ENCODE measurements at places on chromosomes 1 and 21.

DNA sequence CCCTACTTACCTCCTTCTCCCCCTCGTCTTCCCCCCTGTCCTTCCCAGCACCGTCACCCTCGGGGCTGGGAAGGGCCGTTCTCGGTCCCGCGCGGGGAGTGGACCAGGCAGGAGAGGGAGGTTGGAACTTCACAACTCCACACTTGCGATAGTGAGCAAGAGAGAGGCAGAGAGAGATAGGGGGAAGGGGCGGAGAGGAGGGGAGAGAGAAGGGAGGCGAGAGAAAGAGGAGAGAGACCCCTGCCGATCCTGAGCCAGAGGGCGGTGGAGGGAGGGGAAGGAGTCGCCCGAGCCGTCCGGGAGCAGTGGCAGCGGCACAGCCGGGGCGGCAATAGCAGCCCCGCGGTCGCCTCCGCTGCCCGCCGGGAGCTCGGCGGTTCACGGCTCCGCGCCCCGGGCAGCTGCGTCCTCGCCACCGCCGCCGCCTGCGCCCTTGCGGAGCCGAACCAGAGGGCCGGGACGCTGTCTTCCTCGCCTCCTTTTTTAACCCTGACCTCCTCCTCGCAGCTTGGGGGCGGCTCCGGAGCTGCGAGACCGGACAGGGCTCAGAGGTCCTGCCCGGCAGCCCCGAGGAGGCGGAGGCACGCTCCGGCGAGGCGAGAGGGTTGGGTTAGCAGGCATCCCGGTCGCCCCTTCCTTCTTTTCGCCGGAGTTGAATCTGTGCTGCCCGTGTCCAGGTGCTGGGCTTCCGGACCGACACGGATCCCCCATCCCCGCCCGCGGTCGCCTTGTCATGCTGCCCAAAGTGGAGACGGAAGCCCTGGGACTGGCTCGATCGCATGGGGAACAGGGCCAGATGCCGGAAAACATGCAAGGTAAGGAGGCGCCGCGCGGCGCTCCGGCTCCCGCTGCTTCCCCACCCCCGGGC, 11.7 kb downstream of the NR5A2 start:
- DNase-seq, result no peak

DNA sequence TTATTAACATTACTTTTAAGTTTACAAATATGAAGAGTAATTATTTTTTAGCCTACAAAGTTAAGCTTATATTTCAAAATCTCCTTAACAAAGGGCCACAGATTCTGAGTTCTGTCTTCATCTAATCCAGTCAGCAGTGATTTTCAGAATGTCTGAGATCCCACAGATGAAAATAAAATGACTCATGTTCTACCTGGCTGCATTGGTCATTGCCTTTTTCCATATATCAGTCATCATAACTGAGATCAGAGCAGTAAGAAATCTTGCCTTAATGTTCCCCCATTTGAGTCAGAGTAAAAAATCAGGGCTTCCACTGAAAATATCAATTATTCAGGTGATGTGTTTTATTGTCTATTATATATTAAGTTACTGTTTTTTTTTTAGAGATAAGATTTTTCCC, 416.1 kb downstream of the MRPL39 start:
- no peak for DNase-seq

DNA sequence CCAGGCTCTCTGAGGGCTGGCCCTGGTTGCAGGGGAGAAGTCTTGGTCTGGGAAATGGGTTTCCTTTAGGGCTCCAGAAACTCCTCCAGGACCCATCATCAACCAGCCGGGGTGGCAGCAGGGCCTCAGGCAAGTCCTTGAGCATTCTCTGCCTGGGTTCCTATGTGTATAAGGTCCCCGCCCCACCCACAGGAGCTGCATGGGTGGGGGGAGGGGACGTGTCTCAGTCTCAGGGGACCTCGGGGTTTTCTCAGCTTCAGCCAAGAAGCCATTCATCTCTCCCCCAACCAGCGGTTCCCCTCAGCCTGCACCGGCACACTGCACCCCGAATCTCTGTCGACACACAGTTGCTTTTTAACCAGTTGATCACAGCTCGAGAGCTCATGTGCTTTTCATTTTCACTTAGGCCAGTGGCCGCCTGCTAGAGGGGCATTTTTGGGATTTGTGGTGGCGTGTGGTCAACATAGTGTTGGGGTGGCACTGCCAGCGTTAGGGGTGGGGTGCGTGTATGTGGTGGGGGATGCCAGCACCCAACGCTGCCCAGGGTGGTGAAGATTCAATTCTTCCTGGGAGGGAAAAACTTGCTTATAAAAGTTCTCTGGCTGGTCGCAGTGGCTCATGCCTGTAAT, 6.5 kb downstream of the RUNX3 start:
- no peak for DNase-seq

- DNase-seq, result no peak
Measured at GRCh38 chr1:198128533-198128932, 28.3 kb upstream of the NEK7 start.

DNA sequence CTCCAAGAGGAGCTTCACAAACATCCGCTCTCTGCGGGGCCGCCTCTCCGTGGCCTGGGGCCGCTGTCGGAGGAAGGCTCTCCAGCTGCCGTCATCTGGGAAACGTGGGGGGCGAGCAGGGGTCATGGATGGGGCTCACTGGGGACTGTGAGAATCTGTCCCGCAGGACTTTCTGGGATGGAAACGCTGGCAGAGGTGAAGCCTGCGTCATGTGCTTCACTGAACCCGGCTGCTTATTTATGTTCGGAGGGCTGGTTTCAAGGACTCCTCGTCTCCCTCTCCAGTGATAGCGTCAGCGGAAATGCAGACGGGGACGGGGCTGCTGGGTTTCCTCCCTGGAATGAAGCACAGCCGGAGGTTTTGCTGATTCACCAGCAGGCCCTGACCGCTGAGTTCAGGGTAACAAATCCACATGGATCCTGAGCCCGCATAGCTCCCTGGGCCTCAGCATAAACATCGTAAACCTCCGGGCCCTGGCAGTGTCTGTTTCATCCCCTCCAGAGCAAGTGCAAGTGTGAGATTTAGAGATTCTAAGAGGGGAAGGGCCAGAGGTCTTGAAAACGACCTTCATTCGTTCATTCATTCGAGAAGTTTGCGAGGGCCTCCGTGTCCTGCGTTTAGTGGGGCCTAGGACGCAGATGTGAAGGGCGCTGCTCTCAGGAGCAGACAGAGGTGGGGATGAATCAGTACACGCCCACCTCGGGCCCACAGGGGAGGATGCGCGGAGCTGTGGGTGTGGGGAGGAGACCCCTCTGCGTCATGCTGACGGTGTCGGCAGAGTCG, 7.0 kb upstream of the POFUT2 start:
- DNase-seq, result no peak

- no peak for DNase-seq
Measured at GRCh38 chr1:114336360-114336759, 174.6 kb downstream of the TRIM33 start.

DNA sequence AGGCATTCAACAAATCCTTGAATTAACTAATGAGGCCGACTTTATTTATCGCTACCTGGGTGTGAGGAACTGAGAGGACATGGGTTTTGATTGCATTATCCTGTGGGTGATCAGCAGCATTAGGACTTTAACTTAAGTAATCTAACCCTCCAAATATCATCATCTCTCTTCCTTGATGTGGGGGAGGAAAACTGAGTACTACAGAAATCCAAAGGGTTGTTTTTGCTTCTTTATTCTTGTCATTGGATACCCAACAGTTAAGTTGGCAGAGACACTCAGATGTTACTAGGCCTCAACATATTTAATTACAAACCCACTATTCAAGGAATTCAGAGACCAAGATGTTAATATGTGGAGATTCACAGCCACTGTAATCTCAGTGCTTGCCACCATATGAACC, 97.4 kb upstream of the ST6GALNAC5 start:
- no peak for DNase-seq

DNA sequence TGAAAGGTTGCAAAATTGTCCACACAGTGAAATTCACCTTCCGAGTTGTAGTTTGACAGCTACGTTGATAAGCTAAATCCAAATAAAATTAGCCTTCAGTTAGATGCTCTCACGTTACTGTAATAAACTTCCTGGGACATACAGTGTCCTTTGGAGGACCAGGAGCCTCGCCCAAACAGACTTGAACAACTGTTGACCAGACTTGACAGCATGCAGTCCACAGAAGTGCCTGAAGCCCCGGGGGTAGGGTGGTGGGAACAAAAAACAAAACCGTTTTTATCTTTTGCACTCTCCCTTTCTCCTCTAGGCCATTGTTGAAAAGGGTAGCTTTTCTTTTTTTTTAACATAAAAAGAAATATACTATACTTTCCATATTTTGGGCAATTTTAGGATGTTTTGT, 172.8 kb upstream of the SAMSN1 start:
- no peak for DNase-seq

Measured in activated CD4-positive, alpha-beta T cell treated with anti-CD3 and anti-CD28 coated beads, Interleukin-2, amount 50 U/mL, for 1 hour (primary cell).